ELF-1 (cell line): ENCODE measurements at places on chromosomes 2 and 18.

DNA sequence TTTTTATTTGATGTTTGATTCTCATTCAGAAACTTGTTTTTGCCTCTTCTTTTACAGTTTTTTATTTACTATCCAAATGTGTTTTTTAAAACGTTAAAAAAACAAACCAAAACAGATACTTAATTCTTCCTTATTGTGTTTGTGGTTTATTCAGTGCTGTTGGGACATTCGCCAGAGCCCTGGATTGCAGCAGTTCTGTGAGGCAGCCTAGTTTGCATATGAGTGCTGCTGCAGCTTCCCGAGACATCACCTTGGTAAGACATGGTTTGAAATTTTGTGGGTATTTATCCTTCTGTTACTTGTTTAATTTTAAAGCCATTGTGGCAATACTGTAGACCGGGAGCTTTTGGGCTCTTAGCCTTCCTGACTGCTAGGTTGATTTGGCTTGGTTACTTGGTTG is 91.2 kb downstream of the MTA3 start:
- no peak for DNase-seq

GRCh38 chr2:7189106-7189505 is 271.9 kb downstream of the RNF144A start:
- DNase-seq, result no peak

GRCh38 chr2:75328156-75328555 is 128.8 kb upstream of the TACR1 start:
- no peak for DNase-seq

- no peak for DNase-seq
These were observed 457.2 kb downstream of the CDH2 start for GRCh38 chr18:27719680-27720079.

- no peak for DNase-seq
These were observed 37.7 kb downstream of the DOCK10 start for GRCh38 chr2:225004597-225004996.

- DNase-seq, result no peak
These were observed 247.4 kb downstream of the MYO3B start for GRCh38 chr2:170425281-170425751.

DNA sequence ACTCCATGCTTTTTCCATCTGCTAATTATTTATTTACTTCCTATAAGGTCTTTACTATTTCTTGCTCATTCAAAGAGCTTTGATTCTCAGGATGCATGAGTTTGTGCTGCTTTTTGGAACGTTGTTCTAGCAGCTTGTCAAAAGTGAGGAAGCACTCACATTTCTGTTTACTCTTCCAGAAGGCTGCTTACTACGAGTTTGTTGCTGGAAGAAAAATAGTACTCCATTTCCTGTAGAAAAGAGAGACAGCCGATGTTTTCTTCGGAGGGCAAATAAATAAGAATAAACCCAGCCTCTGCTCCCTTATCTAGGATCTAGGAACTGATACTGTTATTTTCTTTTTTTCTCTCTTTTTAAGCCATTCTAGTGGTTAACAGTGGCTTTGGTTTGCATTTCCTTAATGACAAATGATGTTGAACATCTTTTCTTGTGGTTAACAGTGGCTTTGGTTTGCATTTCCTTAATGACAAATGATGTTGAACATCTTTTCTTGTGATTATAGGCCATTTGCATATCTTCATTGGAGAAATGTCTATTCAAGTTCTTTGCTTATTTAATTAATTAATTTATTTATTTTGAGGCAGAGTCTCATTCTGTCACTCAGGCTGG is 20.5 kb downstream of the CYP27A1 start:
- no peak for DNase-seq

GRCh38 chr2:173419506-173419905 is 64.8 kb downstream of the CDCA7 start:
- no peak for DNase-seq

DNA sequence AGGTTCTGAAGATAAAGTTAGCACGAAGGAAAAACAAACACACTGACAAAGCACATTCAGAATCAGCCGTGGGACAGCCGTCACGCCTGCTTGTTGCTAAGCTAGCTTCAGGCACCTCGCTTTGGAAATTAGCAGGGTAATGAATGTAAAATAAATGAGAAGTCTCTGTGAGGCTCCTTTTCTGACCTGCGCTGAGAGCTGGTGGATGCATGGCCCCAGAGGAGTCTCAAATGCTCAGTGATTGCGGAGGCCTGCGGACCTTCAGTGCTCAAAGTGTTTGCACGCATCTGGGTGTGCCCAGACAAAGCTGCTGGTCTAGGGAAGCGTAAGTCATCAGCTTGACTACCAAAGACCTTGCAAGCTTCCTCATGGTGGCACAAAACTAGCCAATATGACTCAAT is 50.6 kb downstream of the CD8B2 start:
- peak; percentile 17 for DNase-seq

DNA sequence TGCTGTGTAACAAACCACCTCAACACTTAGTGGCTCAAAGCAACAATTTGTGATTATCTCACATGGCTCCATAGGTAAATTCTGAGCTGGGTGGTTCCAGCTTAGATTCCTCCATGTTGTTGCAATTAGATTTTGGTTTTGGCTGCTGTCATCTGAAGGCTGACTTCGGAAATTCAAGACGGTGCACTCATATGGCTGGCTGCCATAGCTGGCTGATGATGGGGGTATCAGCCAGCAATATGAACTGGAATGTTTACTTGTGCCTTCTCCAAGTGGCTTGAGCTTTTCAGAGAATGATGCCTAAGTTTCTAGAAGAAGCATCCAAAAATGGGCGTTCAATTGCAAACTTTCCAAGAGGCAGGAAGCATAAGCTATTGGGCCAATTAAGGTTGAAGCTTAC is 213.1 kb downstream of the GCA start:
- no peak for DNase-seq

- DNase-seq, result no peak
These were observed 129.7 kb downstream of the PKP4 start for GRCh38 chr2:158586491-158586890.

DNA sequence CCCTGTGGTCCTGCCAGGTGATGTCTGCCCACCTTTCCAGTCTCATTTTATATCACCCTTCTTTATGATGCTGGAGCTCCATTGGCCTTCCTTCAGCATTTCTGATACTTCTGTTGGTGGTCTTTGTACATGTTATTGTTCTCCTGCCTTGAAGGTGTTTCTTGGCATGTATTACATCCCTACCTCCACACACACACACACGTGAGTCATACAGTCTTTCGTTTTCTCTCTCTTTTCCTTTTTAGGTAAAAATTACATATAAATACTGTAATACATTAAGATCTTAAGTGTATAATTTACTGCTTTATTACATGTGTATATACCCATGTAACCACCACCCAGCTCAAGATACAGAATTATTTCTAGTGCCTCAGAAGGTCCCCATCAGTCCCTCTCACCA is 10.2 kb upstream of the ADGRF3 start:
- DNase-seq, result no peak

- no peak for DNase-seq
These were observed 28.8 kb downstream of the ANKRD30B start for GRCh38 chr18:14776801-14777200.

- peak; percentile 69 for DNase-seq
These were observed 2.2 kb downstream of the INO80D start for GRCh38 chr2:206083602-206084438.

- peak; percentile 39 for DNase-seq
These were observed 53.8 kb downstream of the MARCHF4 start for GRCh38 chr2:216318521-216318874.

DNA sequence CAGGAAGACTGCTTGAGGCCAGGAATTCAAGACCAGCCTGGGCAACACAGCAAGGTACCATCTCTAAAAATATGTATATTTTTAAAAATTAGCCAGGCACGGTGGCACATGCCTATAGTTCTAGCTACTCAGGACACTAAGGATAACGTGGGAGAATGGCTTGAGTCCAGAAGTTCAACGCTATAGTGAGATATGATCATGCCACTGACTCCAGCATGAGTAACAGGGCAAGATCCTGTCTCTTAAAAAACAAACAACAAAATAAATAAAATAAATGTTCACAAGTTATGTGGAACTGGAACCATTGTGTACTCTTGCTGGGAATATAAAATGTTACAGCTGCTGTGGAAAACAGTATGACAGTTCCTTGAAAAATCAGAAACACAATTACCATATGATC is 47.2 kb downstream of the USP34 start:
- DNase-seq, result no peak

- DNase-seq, result no peak
These were observed 411.7 kb upstream of the MYT1L start for GRCh38 chr2:2742726-2743125.

DNA sequence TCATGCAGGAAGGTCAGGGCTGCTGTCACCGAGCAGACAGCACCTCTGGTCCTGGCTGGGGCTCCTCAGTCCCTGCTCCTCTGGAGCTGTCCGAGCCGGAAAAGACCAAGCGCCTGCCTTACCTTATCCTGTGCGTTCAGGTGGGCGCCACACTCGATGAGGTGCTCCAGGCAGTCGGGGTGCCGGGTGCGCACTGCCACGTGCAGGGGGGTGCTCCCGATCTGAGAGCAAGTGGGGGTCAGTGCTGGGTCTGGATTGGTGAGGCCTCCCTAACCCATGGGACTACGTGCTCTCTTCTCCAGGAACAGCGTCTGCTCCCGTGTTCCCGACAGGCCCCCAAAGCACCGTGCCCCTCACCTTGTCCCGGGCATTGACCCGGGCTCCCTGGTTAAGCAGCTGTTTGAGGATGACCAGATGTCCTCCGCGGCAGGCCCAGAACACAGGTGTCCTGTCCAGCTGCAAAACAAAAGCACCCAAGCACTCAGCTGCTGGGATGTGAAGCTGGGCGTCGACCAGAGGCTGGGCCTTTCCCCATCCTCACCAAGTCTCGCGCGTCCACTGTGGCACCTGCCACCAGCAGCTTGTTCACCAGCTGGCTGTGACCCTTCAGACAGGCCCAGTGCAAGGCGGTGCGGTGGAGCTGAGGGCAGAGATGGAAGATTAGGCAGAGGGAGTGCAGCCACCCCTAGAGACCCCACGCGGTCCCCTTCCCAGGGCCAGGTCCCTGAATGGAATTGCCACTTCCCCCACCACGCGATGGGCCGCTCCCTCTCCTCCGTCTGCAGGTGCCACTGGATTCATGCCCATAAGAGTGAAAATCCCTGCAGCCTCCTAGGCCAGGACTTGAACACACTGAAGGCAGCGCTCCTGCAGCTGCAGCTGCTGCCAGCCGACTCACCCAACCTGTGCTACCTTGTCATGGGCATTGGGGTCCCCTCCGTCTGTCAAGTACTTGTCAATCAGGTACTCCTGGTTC is 3.7 kb downstream of the ANKRD23 start:
- no peak for DNase-seq

DNA sequence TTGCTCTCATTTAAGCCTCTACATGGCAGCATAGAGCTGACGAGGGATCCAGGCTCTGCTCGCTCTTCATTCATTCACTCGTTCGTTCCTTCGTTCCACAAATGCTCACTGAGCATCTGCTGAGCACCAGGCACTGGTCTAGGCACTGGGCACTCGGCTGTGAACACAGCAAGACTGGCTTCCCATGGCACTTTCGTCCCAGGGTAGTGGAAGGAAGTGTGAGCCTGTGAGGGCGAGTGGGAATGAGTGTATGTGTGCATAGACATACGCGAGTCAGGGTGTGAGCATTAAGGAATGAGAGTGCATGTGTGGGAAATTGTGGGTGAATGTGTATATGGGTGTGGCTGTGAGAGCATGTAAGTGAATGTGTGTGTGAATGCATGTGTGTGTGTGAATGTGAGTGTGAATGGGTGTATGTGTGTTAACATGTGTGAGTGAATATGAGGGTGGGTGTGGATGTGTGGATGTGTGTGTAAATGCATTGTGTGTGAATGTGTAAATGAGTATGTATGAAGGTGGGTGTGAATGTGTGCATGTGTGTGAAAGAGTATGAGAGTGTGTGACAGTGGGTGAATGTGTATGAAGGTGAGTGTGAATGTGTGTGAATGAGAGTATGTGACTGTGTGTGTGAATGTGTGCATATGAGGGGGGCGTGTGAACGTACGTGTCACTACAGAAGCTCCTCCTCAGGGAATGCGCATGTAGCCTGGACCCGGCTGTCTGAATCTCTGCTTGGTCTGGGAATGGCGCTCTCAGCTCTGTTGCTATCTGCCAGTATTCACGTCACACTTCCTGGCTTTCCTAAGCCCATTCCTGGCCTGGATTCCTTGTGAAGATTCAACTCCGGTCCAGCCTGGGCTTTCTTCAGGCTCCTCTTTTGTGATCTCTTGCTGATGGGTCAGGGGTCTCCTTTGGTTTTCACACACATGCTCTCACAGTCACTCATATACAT is 28.8 kb downstream of the SNORC start:
- DNase-seq, result peak; percentile 56

- DNase-seq, result no peak
These were observed 99.7 kb downstream of the RBM43 start for GRCh38 chr2:151161821-151162551.

- no peak for DNase-seq
These were observed 206.6 kb downstream of the NDUFA10 start for GRCh38 chr2:239818531-239819011.

GRCh38 chr2:28449488-28450395 is 46.1 kb upstream of the PLB1 start:
- peak; percentile 30 for DNase-seq

DNA sequence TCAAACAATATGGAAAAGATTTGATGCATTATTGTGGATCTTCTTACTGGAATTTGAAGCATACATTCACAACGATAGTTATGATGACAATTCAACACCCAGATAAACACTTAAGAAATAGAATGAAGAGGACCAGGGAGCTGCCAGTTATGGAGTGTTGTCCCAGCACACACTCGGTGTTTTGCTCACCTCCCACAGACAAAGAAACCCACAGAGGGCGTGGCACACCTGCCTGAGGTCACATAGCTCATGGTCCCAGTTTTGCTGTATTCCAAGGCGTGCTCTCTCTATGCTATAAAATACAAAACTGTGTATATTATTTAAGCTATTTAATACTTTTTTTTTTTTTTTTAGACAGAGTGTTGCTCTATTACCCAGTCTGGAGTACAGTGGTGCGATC is 31.1 kb downstream of the EFR3B start:
- DNase-seq, result no peak

DNA sequence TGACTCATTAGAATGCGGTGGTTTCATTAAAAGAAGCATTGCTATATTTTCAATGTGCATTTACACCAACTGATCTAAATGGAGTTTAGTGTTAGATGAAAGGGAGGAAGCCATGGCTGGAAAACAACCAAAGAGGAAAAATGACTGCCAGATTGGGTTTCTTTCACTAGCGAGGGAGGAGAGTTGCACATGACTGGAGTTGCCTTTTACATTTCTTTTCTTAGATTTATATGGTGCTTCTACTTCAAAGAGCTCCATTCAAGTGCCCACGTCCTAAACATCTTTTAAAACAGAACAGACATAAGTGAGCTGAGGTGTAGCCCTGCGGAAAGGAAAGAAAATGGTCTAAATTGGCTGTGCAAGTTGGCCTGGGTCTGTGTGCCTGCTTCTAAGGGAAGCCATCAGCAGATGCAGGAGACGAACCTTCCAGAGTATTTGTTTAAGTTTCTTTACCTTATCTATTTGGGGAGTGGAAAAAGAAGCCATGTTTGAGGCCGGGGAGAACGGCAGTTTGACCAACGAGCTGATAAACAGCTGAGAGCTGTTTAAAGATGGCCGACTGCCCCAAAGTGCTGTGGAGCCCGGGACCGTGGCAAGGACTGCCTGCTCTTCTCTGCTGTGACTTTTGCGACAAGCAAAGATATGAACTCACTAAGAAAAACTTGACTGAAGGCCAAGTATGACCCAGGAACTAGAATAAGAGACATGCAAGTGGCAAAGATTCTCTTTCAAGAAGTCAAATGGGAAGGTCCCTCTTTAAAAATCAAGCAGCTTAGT is 327.0 kb downstream of the ZNF516 start:
- DNase-seq, result no peak

- DNase-seq, result no peak
These were observed 115.5 kb upstream of the ITGA6 start for GRCh38 chr2:172311921-172312345.
